Esophagus squamous epithelium (tissue), 5 donors: ENCODE measurements at places on chromosomes 6 and 20.

DNA sequence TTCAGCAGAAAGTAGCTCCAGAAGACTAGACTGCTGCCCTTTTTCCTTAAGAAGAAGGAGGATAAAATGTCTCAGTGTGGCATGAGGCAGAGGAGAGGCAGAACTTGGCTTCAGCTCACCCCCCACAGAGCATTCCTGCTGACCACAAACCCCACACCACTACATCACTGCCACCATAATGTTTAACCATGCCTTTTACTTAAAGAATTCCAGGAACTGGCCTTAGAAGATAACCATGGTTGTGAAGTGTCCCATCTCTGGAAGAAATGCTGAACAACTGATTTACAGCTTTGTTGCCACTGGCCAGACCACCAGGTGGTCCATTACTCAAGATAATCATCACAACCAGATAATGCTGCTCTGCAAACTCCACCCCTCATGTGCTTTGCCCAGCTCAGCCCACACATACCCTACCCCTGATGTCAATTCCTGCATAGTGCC lies 154.1 kb downstream of the CD24 start:
- DNase-seq, result no peak

DNA sequence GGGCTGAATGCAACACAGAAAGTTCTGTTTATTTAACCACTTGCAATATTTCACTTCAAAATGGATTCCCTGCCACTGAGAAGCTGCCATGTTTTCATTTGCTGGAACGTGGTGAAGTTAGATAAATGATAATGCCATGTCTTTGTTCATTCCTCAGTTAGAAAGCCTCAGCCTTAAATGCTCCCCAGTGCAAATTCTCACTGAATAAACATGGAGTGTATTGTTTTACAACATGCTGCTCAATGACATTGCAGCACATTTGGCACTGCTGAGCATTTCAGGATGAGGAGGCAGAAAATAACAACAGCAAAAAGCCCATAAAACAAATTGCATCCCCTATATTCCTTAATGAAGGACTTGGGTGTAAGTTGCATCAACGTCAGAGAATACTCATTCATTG lies 913.8 kb upstream of the FLRT3 start:
- no peak for DNase-seq

DNA sequence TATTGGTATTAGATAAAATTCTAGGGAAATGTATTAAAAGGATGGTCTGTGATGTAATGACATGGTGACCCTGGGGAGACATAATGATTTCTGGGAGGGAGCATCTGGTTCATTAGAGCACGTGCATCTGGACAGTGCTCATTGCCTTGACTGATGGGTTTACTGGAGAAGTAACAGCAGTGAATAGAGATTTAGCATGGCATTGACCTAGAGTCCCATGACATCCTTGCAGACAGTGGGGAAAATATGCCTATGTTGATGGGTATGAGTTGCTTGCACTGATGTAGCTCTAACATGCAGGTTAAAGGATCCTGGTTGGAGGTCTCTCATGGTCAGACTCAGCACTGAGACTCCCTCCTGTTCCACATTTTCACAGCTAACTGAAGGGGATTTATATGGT lies 164.1 kb upstream of the OLIG3 start:
- DNase-seq, result no peak

GRCh38 chr6:71509191-71510005 lies 220.8 kb downstream of the OGFRL1 start:
- no peak for DNase-seq

GRCh38 chr6:159249128-159249527 lies 79.9 kb downstream of the FNDC1 start:
- no peak for DNase-seq
